CD4-positive, alpha-beta T cell treated with Interleukin-17A for 4 hours (primary cell): ENCODE measurements at places on chromosomes 4 and X.

GRCh38 chr4:183264614-183265013 is 55.5 kb downstream of the CLDN22 start:
- no peak for DNase-seq

DNA sequence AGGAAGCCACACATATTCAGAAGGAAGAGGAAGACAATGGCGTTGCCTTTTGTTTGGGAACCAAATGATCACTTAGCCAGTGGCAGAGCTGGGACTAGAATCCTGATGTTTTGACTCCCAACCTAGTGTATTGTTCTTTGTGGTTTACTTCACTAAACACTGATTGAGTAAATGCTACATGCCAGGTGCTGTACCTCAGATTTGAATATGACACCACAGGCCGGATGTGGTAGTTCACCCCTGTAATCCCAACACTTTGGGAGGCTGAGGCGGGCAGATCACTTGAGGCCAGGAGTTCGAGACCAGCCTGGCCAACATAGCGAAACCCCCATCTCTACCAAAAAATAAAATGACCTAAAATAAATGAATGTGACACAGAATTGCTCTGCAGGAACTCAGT is 8.4 kb downstream of the NDUFA1 start:
- DNase-seq, result no peak

- DNase-seq, result no peak
These were observed 182.0 kb downstream of the SLC4A4 start for GRCh38 chr4:71520850-71521249.

DNA sequence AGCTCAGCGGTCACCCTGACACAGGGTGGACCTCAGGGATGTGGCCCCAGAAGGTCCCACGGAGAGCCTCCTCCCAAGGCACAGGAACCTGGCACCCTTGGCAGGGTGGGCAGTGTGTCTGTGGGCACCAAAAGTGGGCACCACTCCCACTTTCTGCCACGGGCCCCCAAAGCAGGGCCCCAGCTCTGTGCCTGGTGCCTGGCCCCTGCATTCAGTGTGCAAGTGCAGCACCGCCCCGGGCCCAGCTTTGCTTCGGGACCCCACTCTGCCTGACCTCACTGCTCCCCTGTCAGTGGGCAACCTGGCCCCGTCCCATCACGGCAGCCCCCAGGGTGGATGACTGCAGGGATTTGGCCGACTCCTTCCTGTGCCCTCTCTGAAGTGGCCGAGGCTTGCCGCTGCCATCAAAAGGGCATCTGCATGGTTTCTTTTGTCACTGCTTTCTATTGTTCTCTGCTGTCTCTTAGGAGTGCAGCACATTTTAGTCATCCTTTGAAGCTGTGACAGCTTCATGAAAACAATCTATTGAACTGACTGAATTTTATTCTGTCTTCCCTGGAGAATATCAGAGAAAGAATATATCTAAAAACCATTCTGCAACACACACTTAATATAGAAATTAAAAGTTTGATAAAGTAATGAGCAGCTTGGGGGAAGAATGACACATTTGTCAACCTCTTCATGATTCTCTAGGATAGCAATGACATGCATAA is 302.4 kb downstream of the FAM47B start:
- no peak for DNase-seq

DNA sequence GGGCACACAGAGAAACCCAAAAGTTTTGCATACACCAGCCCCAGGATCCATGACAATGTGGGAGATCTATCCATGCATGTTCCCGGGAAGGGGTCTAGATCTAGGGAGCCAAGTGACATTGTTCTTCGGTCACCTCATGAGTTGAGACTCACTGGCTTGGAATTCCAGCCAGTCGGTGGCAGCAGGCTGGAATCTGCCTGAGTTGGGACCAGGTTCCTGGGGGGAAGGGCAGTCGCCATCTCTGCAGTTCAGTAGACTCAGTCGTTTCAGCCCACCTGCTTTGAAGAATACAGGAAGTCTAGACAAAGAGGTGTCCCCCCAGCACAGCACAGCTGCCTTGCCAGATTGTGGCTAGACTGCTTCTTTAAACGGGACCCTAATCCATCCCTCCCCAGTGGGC is 46.0 kb upstream of the PBDC1 start:
- DNase-seq, result no peak

GRCh38 chr4:105542039-105542438 is 10.4 kb upstream of the ARHGEF38 start:
- no peak for DNase-seq

- no peak for DNase-seq
These were observed 65.9 kb upstream of the MAOA start for GRCh38 chrX:43590150-43590549.

- DNase-seq, result no peak
These were observed 25.7 kb downstream of the SGMS2 start for GRCh38 chr4:107850438-107850837.

GRCh38 chr4:173293663-173294062 is 40.5 kb downstream of the HMGB2 start:
- no peak for DNase-seq

GRCh38 chr4:47668810-47669408 is 169.0 kb downstream of the CORIN start:
- peak; percentile 9 for DNase-seq

GRCh38 chr4:24511371-24512063 is 72.8 kb downstream of the DHX15 start:
- DNase-seq, result no peak

GRCh38 chr4:34814266-34814665 is 1430.0 kb downstream of the ARAP2 start:
- DNase-seq, result no peak

GRCh38 chr4:158811704-158812103 is 42.9 kb downstream of the FNIP2 start:
- peak; percentile 26 for DNase-seq

DNA sequence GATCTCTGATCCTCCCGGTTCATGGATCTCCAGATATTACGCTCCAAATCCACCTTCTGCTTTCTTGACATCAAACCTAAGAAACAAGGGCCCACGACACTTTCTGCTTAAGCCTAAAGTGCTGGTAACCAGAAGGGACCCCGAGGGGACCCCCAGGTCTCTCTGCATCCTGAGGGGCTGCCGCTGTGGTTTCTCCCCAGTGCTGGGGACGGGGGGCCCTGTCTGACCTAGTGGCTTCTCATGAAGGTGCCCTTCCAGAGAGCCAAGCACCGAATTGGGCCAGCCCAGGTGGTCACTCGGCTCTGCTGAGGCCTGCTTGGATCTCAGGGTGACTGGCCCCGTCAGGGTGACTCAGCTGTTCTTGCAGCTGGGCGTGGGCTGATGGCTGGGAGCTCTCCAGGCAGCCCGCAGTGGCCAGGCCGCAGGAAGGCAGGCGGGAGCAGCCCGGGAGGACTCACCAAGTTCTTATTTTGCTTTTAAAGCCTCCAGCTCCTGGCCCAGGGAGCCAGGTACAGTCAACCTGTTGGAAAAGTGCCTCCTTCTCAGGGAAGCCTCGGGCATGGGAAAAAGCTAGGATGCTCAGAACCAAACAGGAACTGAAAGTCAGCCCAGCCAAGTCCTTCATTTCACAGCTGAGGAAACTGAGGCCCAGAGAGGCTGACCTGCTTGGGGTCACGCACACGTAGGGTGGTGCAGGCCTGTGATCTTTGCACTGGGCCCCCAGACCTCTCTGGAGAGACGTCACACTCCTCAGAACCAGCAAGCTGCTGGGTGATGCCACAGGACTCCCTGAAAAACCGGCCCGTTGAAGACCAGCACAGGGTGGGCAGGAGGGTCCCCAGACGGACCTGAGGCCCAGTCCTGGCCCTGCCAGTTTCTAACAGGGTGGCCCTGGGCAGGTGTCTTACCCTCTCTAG is 16.7 kb downstream of the BLOC1S4 start:
- DNase-seq, result no peak

DNA sequence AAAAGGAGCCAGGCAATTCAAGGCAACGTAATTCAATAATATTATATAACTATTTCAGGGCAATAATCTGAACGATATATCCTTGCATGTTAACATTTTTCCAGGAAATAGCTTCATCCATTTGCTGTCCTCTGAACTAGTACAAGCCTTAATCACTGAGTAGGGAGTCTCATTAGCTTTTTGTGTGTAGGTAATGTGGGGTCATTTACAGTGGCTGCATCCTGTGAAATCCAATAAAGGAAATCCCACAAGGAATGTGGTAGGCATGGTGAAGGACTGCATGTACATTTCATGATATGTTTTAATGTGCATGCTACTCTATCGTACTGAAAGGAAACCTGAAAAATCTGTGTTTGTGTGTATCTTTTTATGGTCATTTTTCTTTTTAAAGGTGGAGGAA is 103.5 kb downstream of the SLC4A4 start:
- DNase-seq, result no peak

- no peak for DNase-seq
These were observed 11.9 kb downstream of the BLOC1S4 start for GRCh38 chr4:6727943-6728250.

DNA sequence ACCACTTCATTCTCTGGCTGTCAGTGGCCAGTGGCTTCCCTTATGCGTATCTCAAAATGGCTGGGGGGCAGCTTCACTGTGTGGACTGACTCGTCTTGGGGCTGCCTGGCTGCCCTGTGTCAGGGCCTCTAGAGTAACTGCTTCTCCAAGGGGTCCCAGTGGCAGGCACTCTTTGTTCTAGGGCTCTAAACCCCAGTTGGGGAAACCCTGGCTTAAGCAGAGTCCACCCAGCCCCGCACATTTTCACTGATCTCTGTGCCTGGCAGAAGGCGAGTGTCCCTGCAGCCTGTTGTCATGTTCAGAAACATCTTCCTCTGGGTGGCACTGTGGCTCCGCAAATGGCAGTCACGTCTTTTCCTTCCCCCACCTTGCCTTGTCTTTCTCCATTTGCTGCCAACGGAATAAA is 59.7 kb downstream of the NBDY start:
- peak; percentile 1 for DNase-seq
